ENCODE measurements at places on chromosomes 2 and 18. TPM values are rescaled to one million over a fixed set of nuclear protein-coding genes. Genes with fewer than 3 reads are reported as not detected.

GRCh38 chr2:32516567-32516966 lies 111.3 kb upstream of the TTC27 start:
- DNase-seq, result no peak

DNA sequence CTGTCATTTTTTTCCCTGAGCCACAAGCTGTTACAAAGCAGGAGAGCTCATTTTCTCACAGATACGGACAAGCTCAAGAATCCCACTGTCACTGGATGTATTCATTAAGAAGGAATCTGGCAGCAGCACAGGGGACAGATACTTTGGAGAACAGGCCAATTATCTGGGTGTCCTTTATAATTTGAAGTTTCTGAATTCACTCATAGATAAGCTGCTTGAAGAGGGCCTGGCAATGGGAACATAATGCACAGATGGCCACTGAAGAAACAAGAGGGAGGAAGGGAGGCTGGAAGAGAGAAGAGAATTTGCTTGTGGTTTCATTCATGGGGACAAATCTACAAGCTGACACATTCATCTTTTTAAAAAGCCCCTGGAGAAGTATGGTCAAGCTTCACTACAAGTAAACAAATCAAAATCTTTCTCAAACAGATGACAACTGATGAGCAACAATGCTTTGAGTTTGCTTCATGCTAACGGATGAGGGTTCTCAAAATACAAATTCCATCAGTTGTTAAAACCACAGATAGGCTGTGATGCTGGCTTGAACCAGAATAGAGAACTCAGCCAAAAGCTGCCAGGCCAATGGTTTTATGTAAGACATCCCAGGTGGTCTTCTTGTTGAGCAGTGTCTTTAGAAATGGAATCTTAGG lies 11.9 kb downstream of the BCL2 start:
- DNase-seq, result no peak

- no peak for DNase-seq
Measured at GRCh38 chr2:14619441-14619840, 13.1 kb upstream of the LRATD1 start.

GRCh38 chr2:31322371-31322770 lies 88.4 kb downstream of the EHD3 start:
- no peak for DNase-seq

DNA sequence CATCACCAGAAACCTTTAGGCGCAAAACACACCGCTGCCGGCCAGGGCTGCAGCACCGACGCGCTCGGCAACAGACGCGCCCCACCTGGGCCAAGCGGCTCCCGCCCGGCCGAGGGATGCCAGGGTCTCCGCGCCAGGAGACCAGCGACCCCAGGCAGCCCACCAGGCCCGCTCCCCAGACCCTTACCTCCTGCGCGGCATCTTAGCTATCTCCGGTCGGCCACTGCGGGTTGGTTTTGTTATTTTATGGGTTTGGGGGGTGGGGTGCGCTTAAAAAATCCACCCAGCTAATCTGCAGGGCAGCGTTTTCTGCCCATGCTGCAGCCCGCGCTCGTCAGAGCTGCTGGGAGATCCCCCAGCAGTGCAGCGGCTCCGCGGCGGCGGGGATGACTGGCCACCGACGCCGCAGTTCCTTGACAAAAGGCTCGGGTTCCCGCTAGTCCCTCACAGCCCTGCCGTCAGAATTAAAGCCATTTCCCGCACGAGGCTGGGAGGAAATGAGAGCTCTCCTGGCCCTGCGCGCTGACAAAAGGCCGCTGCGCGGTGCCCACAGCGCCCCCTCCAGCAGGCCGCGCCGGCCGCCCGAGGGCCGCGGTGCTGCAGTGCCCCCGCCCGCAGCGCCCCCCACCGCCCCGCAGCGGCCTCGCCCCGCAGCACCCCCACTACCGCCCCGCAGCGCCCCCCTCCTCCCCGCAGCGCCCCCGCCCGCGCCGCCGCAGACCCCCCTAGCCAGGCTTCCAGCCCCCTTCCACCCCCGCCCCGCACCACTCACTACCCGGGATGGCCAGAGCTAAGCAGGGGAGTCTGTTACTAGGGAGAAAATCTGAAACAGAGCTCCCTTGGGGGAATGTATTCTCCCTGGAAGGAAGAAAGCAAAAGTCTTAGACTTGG lies at the start of gene ADD2:
Gene ADD2, minus strand, starts transcription at position 502 of the 891 bp plus-strand sequence. CDS start 61,792 bp downstream, outside the sequence.
- DNase-seq, result peak; percentile 55

GRCh38 chr2:218009765-218010139 lies 7.0 kb upstream of the TNS1 start:
- DNase-seq, result no peak

- no peak for DNase-seq
Measured at GRCh38 chr2:651951-652373, 25.2 kb downstream of the TMEM18 start.

Gene FAM161A
- total RNA-seq, result 21.7 TPM

- no peak for DNase-seq
Measured at GRCh38 chr2:16075045-16076012, 135.0 kb downstream of the MYCN start.

Gene ARHGAP28
- total RNA-seq, result 1.8 TPM

Gene LYPD6
- 0.53 TPM for total RNA-seq
